ENCODE measurements at places on chromosomes 2 and 18.

- no peak for DNase-seq
Observed at GRCh38 chr2:26721115-26722032, 28.9 kb downstream of the KCNK3 start.

DNA sequence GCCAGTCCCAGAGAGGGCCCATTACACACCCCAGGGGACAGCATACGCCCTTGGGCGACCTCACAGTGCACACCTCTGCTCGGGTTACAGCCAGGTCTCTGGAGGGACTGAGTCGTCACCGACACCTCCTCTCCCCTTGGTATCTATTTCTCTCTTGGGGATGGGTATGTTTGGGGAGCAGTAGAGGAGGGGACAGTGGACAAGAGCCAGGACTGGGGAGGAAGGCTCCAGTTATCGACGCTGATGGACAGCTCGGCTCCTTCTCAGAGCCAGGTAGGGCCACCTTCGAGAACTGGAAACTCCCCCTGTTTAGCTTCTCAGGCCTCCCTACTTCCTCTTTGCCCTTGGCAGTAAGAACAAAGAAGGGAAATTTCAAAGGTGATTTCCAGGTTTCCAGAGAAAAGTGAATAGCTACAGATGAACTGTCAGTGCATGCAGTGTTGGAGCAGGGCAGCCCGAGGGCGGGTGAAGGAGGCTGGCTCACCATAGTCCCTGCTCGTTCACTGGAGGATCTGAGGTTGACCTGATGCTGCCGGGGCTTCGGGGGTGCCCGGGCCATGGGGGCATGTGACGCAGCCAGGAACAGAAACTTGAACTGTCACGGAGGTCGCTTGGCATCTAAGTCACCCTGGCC is 4.4 kb upstream of the SEMA4C start:
- no peak for DNase-seq

GRCh38 chr2:240786871-240787311 is 33.1 kb downstream of the KIF1A start:
- peak; percentile 18 for DNase-seq

DNA sequence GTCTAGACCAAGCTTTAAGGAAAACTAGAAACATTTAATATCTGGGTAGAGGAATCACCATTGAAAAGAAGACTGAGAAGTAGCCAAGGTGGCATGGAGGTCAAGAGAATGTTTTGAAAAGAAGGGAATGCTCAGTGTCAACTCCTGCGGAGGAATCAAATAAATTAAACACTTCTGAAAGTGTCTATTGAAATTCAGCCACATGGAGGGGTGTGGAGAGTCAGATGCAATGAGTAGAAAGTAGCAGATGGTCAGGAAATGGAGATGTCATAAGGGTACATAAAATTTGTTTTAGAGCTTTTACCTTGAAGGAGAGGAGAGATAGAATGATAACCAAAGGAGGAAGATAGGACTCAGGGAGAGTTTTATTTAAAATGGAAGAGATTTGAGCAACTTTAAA is 35.1 kb downstream of the NLRC4 start:
- DNase-seq: no peak

- DNase-seq: no peak
Observed at GRCh38 chr2:144133936-144134665, 385.8 kb downstream of the ZEB2 start.

- DNase-seq: no peak
Observed at GRCh38 chr2:46394649-46395510, 84.5 kb upstream of the TMEM247 start.

DNA sequence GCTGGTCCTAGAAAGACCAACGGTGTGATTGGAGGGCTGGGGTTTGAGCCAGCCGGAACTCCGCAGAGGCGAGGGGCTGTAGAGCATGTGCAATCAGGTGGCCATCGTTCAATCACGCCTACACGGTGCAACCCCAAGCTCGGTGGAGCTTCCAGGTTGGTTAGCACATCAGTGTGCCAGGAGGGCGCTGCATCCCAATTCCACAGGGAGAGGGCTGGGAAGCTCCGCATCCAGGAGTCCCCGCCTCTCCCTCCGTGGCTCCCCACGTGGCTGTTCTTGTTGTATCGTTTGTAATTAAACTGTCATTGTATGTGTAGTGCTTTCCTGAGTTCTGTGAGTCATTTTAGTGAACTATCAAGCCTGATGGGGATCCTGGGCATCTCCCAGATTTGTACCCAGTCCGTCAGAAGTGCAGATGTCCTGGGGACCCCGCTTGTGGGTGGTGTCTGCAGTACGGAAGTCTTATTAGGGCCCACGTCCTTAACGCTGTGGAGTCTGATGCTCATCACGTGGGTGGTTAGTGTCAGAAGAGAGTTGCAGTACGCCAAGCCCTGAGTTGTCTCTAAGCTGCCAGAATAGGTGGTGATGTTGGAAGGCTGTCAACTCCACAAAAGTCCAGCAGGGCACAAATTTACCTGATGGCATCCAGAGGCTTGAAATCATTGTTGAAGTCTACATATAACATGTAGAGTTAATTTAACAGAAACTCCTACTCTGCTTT is 20.6 kb upstream of the AMMECR1L start:
- DNase-seq: no peak

DNA sequence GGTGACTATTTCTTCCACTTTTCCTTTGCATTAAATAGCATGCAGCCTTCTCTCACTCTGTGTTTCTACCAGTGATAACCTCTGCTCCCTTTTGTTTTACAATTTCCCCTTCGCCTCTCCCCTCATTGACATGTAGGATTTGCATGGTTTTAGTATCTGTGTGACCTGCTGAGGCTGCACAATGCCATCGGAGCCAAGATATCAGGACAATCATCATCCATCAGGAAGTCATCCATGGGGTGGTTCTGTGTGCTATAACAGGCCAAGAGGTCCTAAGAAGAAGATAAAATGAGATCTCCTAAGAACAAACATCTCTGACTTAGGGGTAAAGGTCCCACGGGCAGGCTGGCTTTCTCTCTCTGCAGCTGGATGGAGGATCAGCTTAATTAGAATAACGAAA is 65.6 kb downstream of the EHD3 start:
- DNase-seq: no peak

GRCh38 chr2:172510548-172510947 is 45.3 kb upstream of the PDK1 start:
- DNase-seq: no peak

- no peak for DNase-seq
Observed at GRCh38 chr18:5510135-5510846, 33.5 kb downstream of the EPB41L3 start.

DNA sequence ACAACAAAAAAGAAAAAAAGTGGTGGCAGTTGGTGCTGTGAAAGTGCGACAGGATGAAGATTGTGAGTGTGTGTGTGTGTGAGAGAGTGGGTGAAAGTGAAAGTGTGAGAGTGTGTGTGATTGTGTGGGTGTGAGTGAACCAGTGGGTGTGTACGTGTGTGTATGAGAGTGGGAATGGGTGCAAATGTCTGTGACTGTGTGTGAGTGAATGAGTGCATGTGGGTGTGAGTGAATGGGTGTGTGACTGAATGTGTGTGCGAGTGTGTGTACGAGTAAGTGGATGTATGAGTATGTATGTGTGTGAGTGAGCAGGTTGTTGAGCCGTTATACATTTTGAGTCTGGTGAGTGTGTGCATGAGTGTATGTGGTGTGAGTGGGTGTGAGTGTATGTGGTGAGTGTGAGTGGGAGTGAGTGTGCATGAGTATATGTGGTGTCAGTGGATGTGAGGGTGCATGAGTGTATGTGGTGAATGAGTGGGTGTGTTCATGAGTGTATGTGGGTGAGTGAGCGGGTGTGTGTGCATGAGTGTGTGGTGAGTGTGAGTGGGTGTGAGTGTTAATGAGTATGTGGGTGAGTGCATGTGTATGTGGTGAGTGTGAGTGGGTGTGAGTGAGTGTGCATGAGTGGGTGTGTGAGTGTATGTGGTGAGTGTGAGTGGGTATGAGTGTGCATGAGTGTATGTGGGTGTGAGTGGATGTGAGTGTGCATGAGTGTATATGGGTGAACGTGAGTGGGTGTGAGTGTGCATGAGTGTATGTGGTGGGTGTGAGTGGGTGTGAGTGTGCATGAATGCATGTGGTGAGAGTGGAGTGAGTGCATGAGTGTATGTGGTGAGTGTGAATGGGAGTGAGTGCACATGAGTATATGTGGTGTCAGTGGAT is 69.3 kb upstream of the HPCAL1 start:
- no peak for DNase-seq

GRCh38 chr2:112679484-112679883 is 33.7 kb downstream of the SLC20A1 start:
- DNase-seq: peak; percentile 31

DNA sequence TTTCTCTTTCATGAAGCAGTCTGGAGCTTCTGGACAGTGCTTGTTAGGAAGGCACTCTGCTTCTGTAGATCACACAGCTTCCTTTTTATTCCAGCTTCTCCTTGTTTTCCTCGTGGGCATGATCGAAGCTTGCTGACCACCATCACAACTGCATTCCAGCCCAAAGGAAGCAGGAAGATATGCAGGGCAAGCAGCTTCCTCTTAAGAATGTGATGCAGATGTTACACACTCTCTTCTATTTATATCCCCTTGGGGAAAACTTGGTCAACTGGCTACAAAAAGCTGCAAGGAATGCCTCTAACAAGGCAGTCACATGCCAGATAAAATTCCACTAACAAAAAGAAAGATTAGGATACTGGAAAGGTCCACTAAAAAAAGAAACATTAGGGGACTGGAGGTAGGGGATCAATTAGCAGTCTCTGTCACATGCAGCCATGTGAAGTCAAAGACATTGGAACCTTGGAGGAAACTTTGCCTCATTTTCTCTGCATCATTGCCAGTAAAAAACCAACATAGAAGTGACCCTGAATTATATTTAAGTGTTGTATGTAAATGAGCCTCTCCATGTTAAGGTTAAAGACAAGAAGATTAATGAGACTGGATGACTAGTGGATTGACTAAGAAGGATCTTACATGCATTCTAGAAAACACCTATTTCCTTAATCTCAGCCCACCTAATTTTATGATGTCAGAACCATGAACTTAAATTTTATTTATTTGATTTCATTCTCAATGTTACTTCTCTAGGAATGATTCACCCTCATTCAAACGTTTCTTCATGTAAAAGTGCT is 98.3 kb downstream of the NAB1 start:
- no peak for DNase-seq

GRCh38 chr2:147100406-147101035 is 744.3 kb upstream of the ACVR2A start:
- DNase-seq: no peak

- DNase-seq: no peak
Observed at GRCh38 chr2:136344339-136344738, 226.4 kb upstream of the CXCR4 start.

DNA sequence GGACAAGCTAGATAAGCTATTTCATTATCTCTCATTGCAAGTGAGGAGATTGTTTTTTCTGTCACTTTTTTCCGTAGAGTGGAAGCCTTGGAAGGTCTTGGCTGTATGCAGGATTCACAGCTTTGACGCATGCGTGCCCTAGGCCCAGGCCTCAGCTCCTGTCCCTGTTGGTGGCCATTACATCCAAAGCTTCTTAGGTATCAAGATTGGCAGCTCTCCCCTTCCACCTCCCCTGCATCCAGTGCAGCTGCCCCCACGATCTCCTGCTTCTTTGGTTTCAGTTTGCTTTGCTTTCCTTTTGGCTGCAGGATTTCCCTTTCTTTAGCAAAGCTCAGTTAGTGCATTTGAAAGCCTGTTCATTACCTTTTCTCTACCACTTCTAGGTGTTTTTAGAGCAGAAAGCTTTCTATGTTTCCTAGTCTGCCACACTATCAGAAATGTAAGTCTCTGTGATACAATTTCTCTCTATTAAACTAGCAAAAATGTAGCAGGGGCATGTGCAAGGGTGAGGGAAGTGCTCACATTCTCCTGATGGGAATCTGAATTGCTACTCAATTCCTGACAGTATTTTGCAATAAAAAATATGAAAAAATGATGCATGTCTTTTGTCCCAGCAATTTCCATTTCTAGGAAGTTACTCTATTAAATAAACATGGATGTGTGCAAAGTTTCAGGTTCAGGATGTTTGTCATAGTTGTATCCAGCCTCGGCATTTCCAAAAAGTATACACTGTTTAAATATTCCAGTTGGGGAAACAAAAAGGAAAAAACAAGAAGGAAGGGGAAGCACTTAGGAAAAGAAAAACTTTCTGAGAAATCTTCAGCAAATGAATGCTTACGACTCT is 91.2 kb downstream of the LIPG start:
- no peak for DNase-seq

DNA sequence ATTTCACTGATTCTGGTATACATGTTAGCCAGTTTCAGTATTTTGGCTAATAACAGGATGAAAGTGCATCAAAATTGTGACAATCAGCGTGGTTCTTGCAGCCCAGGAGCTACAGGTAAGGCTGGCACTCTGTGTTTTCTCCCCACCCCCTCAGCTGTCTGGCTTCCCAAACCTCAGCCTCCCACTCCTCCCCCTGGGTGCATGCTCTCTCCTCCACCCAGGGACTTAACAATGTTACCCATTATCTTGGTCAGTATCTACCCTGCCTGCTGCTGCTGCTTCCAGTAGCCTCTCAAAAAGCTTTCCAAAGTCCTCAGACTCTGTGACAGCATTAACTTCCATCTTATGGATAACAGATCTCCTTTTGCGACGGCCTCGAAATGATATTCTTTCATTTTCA is 41.0 kb downstream of the TRABD2A start:
- no peak for DNase-seq

DNA sequence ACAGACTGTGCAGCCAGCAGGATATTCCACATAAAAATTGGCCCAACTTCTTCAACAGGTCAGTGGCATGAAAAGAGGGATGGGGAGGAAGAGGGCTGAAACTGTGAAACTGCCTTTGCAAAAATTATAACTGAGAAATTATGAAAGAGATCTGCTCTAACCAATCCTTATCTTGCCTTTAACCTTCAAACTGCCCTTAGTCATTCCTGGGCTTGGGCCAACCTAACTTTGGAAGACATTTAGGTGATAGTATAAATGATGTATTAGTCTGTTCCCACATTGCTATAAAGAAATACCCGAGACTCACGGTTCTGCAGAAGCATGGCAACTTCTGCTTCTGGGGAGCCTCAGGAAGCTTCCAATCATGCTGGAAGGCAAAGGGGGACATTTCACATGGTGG is 74.5 kb downstream of the RPL31 start:
- DNase-seq: no peak

DNA sequence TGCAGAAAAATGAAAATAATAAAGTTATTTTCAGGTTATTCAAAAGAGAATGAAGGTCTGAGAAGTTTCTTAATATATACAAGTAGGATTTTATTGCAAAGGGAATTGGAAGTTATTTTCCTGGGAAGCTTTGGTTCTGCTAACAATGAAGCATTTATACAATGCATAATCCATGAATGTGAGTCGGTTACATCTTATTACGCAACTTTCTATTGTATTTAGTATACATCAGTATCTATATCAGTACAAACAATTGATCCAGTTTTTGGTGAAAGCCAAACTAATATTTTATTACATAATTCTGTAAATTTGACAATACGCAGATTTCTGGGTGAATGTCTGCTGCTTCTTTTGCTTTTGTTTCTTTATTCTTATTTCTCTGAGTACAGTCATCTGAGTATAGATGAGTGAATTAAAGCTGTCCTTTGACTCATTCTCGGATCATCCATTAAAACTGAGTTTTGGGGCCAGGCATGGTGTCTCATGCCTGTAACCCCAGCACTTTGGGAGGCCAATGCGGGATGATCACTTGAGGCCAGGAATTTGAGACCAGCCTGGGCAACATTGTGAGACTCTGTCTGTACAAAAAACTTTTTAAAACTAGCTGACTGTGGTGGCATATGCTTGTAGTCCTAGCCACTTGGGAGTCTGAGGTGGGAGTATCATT is 108.5 kb downstream of the SOCS6 start:
- no peak for DNase-seq
